ENCODE measurements at places on chromosomes 11 and 22.
A peak's percentile ranks its signal among the peaks of the same experiment; 100 is the strongest.

DNA sequence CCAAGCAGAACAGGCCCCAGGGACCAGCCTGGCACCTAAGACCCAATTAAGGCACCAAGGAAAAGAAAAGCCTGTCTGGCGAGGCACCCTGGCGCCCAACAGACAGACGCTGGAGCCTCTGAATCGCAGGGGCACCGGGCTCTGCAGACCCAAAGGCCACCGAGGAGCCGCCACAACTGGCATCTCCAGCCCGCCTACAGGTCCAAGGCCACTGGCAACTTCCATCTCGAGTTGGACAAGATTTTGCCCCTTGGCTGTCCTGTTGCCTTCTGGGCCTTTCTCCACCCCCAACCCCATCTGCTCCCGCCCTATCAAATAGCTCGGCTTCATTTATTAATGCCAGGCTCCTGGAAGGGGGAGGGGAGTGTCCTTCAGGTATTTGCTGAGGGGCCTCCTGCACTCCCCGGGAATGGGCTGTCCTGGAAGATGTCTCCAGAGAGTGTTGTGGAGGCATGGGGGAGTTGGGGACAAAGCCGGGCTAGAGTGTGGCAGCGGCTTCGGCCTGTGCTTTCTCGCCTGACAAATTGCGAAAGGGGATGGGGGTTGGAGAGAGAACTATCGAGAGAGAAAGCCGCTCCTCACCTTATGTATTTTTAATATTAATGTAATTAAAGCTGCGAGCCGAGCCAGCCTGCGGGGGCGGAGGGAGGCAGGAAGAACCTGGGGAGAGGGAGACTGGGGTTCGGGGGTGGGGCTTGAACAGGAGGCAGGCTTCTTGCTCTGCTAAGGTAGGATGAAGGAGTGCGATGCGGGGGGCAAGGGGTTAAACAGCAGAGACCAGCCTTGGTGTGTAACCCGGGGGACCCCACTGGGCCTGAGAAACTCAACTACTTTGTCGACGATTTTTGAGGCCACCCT, 2.0 kb downstream of the DSCAML1 start:
- H3K36me3 ChIP-seq = no peaks in the 10 kb centered on the region
- H3K4me3 ChIP-seq = peak overlapping the region; percentile 20
- H3K4me1 ChIP-seq = peaks cover 6% of the 10 kb centered on the region
- no peak overlapping the region for H3K27ac ChIP-seq
- H3K27me3 ChIP-seq = peaks cover 82% of the 10 kb centered on the region

- H3K36me3 ChIP-seq = no peaks in the 10 kb centered on the region
- no peak overlapping the region for H3K4me3 ChIP-seq
- peaks cover 62% of the 10 kb centered on the region for H3K27me3 ChIP-seq
- H3K27ac ChIP-seq = no peak overlapping the region
- no peaks in the 10 kb centered on the region for H3K4me1 ChIP-seq
Observed at GRCh38 chr11:124538019-124538418, 5.4 kb downstream of the OR8B12 start.

DNA sequence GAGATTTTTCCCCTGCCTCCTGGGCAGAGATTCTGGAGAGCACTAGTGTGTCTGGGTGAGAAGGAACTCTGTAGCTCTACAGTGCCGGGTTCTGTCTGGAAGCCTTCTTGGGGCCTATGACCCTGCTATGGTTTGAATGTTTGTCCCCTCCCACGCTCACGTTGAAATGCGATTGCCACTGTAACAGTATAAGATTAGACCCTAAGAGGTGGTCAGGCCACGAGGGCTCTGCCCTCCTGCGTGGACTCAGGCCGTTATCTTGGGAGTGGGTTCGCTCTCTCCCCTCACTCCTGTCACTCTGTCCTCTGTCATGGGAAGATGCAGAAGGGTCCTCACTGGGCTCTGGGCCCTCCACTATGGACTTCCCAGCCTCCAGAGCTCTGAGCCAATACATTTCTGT, 3.5 kb downstream of the AP5B1 start:
- no peaks in the 10 kb centered on the region for H3K27me3 ChIP-seq
- peaks cover 7% of the 10 kb centered on the region for H3K36me3 ChIP-seq
- no peak for DNase-seq
- H3K4me1 ChIP-seq = peaks cover 13% of the 10 kb centered on the region

DNA sequence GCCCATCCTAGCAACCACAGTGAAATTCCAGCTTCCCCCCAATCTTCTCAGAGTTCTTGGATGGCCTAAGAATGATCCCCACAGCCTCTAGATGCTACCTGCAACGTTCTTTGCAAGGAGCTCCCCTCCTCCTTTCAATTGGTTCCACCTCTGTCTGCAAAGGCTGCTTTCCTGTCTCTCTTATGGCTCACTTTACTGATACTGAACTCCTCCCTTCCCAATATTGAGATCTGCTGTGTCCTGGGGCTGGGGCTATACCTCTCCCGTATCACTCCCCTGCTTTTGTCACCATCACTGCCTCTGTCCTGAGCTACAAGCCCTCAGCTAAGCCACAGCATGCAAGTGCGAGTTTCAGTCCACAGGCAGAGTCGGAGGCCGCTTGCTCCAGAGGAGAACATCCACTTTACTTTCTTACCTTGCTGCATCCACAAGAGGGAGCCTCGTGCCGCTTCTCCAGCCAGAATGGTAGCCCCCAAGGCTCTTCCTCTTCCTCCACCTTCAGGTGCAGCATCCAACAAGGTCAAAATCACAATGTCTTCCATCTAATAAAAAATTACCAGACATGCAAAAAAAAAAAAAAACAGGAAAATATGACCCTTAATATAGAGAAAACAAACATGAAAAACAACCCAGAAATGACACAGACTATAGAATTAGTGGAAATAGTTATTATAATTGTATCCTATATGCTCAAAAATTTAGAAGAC, 48.6 kb upstream of the TMEM45B start:
- no peaks in the 10 kb centered on the region for H3K36me3 ChIP-seq
- H3K27ac ChIP-seq = no peak overlapping the region

- no peaks in the 10 kb centered on the region for H3K27me3 ChIP-seq
- no peak for DNase-seq
- H3K4me3 ChIP-seq = no peak overlapping the region
- peak overlapping the region; percentile 76 for H3K27ac ChIP-seq
- H3K4me1 ChIP-seq = peaks cover 33% of the 10 kb centered on the region
Observed at GRCh38 chr11:47413351-47413750, 5.0 kb downstream of the SLC39A13 start.

DNA sequence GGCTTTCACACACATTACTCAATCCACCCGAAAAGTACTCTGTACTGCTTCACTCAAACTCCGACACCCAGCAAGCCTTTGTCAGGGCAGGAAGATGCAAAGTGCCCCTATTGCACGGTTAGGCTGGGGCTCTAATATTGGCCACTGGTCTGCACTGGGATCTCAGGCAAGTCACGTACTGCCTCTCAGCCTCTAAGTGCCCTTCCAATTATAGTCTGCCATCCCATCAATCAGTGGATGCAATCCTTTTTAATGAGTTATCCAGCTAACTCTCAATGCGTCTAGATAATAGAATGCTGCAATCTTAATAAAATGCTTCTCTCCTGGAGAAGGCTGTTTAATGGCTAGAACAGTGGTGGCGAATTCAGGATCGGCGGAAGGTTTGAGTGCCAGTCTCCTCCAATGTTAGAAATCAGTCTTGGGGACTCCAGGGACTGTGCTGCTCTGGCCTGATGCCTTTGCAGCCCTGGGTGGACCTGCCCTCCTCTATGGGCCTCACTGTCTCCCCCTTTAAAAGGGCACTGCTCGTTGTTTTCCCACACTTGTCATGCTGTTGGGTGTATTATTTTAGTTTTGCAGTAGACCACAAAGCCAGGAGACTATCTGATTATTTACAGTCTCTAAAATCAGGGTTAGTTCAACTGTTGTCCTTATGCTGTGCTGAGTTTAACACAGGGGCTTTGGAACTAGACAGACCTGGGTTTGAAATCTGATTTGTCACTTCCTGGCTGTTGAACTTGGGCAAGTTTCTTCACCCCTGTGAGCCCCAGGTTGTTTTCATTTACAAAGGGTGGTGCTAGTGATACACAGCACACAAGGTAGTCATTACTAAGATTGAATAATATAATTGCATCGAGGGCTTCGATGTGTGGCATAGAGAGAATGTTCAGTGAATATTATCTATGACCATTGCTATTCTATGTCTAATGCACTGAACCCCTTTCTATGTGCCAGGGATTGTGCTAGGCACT, 36.7 kb downstream of the CLMP start:
- peaks cover 10% of the 10 kb centered on the region for H3K4me1 ChIP-seq
- no peak overlapping the region for H3K4me3 ChIP-seq
- no peaks in the 10 kb centered on the region for H3K36me3 ChIP-seq

DNA sequence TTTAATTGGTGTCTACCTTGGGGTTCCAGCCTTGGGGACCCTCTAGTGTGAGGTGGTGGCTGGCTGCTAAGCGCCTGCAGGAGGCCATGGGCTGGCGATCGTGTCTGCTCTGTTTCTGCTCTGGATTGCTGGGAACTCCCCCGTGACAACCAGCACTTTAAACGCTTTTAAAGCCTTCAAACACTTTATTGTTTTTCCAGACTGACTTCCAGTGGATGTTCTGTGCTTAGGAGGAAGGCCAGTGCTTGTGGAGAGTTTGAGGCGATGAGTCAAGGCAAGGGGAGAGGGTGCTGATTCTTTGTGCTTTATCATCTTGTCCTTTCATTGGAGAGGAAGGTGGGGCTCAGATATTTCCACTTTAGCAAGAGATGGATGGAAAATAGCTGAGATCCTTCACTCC, 81.6 kb downstream of the FLI1 start:
- no peak for DNase-seq
- H3K27me3 ChIP-seq = no peaks in the 10 kb centered on the region
- peaks cover 70% of the 10 kb centered on the region for H3K4me1 ChIP-seq
- H3K4me3 ChIP-seq = peak overlapping the region; percentile 29
- H3K27ac ChIP-seq = peak overlapping the region; percentile 87
- H3K36me3 ChIP-seq = peaks cover 61% of the 10 kb centered on the region

DNA sequence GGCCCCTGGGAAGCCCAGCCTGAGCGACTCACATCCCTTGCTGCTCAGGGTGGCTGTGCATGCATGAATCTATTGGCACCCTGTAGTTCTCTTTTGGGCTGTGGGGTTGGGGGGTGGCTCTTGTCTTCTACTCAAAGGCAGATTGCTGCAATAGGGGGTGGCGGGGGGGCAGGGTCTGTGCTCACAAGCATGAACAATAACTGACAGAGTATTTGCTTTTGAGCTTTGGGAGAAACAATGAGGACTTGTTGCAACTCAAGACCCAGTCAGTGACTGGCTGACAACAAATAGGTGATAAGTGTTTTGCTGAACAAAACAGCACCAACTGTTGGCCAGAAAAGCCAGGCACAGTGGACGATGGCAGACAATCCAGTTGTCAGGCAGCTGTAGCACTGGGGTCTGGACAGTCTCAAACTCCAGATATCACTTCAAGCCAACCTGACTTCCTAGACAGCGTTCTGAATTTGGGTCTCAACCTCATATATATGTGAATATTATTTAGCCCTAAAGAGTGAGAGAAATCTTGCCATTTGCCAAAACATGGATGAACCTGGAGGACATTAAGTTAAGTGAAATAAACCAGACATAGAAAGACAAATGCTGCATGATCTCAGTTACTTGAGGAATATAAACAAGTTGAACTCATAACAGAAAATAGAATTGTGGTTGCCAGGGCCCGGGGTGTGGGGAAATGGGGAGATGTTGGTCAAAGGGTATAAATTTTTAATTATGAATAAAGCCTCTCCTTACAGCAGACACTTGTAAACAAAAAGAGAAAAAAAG, 61.7 kb downstream of the ME3 start:
- H3K36me3 ChIP-seq = no peaks in the 10 kb centered on the region
- no peak overlapping the region for H3K4me3 ChIP-seq
- no peaks in the 10 kb centered on the region for H3K27me3 ChIP-seq

- H3K27ac ChIP-seq = no peak overlapping the region
- H3K27me3 ChIP-seq = peaks cover 2% of the 10 kb centered on the region
- no peak overlapping the region for H3K4me3 ChIP-seq
- DNase-seq = no peak
Observed at GRCh38 chr11:130999992-131000770, 83.9 kb upstream of the SNX19 start.
